Left lung (tissue), 14 donors: ENCODE measurements at places on chromosomes 4 and X. TPM values are rescaled to one million over a fixed set of nuclear protein-coding genes. Genes with fewer than 3 reads are reported as not detected.

Gene FOXR2
- total RNA-seq, result not detected

GRCh38 chr4:41963105-41963504 lies 18.5 kb upstream of the DCAF4L1 start:
- no peak for DNase-seq
- no peaks in the 10 kb centered on the region for H3K27me3 ChIP-seq
- H3K36me3 ChIP-seq, result no peaks in the 10 kb centered on the region

GRCh38 chr4:169315530-169316343 lies 45.0 kb upstream of the SH3RF1 start:
- H3K36me3 ChIP-seq, result no peaks in the 10 kb centered on the region
- peaks cover 8% of the 10 kb centered on the region for H3K4me1 ChIP-seq
- H3K27me3 ChIP-seq, result no peaks in the 10 kb centered on the region

- no peak overlapping the region for H3K27ac ChIP-seq
- no peaks in the 10 kb centered on the region for H3K27me3 ChIP-seq
- DNase-seq, result peak; percentile 12
- no peaks in the 10 kb centered on the region for H3K4me1 ChIP-seq
Measured at GRCh38 chr4:89171176-89171805, 60.0 kb downstream of the TIGD2 start.

DNA sequence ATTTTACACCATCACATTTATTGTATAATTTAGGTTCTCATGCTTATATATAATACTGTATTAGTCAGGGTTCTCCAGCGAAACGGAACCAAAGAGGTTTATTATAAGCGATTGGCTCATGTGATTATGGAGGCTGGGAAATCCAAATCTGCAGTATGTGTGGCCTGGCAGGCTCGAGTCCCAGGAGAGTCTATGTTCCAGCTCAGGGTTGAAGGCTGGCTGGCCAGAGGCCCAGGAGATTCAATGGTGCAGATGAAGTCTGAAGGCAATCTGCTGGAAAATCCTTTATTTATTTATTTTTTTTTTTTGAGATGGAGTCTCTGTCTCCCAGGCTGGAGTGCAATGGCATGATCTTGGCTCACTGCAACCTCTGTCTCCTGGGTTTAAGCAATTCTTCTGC lies 63.0 kb upstream of the WDFY3 start:
- H3K4me3 ChIP-seq, result no peak overlapping the region
- no peaks in the 10 kb centered on the region for H3K36me3 ChIP-seq
- no peaks in the 10 kb centered on the region for H3K4me1 ChIP-seq
- no peak overlapping the region for H3K27ac ChIP-seq
- no peak for DNase-seq
- H3K27me3 ChIP-seq, result no peaks in the 10 kb centered on the region

- H3K27me3 ChIP-seq, result no peaks in the 10 kb centered on the region
- no peak for DNase-seq
- H3K27ac ChIP-seq, result no peak overlapping the region
- peaks cover 12% of the 10 kb centered on the region for H3K4me1 ChIP-seq
- no peaks in the 10 kb centered on the region for H3K36me3 ChIP-seq
Measured at GRCh38 chr4:55354648-55355047, 8.6 kb downstream of the SRD5A3 start.

Gene TKTL2
- not detected for total RNA-seq

Gene ATP2B3
- not detected for total RNA-seq
